ENCODE measurements at places on chromosomes 3 and 15.

- no peak for DNase-seq
Observed at GRCh38 chr3:46539443-46540005, 26.6 kb downstream of the LRRC2 start.

- no peak for DNase-seq
Observed at GRCh38 chr3:161358488-161358887, 12.8 kb downstream of the SPTSSB start.

DNA sequence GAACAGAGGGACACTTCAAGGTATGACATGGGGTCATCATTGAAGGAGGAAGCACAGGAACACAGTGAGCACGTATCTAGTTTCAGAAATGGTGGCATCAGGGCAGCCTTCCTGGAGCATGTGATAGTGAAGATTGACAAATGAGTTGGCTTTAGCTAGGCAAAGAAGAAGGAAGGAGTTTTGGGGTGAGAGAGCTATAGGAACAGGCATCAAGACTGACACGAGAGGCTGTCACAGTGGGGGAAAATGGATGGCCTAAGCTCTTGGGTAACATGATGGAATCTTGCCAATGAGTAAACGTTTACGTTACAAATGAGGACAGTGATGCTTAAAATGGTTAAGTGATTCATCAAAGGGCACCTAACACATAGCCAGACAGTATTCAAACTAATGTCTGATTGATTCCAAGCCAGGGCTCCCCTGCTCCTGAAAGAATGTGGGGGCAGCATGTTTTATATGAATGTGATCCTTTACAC, 23.1 kb upstream of the GPR171 start:
- DNase-seq = no peak

DNA sequence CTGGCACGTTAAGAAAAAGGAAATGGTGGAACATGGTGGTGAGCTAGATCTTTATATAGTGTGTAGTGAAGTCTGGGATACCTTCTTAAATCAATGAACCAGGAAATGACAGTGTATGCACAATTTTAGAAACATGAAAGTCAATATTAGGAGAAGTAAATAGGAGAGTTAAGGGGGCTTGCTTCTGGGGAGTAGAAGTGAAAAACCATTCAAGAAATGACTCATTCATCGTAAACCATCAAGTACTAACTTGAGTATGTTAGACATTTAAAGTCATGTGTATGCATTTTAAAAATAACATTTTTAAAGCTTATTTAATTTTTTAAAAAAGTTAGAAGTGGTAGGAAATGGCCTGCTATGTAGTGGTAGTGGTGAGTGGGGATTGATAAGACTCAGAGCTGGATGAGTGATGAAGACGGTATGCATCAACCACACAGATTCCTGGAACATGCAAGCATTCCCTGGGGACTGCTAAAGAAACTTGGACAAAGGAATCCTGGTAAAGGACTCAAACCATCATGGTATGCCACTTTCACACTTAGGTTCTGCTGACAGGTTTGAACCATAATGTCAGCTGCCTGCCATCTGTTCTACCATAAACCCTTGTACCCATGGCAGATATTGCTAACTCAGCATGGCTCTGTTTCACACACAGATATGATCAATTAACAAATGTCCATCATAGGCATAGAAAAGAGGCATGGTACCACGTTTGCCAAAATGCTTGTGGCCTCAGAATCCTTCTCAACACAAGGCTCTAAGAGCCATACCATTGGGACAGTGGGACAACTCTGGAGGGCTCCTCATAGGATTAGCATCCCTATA, 28.9 kb upstream of the MITF start:
- DNase-seq = no peak

GRCh38 chr3:88434001-88434400, 284.2 kb downstream of the C3orf38 start:
- DNase-seq = no peak
